ENCODE measurements at places on chromosomes 13 and 19.

DNA sequence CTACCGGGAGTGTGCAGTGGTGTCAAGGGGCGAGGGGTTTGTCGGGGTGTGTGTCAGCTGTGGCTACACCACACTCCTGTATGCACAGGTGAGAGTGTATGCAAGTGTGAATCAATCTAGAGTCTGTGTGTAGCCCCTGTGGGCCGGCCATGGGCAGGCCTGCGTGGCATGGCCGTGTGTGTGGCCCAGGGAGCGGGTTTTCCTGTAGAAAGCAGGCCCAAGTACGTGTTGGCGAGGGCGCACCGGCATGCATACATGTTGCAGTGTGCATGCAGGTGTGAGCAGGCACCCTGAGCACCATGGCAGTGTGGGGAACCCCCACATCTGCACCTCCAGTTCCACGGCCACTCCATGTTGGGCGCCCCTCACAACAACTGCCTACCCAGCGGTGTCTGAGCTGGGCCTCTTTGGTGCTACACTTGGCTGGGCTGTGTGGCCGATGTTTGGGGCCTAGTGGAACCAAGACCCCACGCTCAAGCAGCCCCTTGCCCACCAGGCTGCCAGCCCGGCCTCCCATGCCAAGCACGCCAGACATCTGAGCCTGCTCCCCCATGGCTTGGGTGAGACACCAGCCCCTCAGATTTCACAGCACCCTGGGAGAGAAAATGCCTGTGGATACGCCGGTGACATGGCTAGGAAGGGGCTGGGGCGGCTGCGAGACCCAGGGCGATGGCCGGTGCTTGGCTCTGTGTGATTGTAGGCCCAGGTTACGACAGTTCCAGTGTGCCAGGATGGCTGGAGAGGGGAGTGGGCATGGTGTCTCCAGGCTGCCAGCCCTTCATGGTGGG, 2.1 kb downstream of the NFIX start:
- DNase-seq: peak; percentile 52

DNA sequence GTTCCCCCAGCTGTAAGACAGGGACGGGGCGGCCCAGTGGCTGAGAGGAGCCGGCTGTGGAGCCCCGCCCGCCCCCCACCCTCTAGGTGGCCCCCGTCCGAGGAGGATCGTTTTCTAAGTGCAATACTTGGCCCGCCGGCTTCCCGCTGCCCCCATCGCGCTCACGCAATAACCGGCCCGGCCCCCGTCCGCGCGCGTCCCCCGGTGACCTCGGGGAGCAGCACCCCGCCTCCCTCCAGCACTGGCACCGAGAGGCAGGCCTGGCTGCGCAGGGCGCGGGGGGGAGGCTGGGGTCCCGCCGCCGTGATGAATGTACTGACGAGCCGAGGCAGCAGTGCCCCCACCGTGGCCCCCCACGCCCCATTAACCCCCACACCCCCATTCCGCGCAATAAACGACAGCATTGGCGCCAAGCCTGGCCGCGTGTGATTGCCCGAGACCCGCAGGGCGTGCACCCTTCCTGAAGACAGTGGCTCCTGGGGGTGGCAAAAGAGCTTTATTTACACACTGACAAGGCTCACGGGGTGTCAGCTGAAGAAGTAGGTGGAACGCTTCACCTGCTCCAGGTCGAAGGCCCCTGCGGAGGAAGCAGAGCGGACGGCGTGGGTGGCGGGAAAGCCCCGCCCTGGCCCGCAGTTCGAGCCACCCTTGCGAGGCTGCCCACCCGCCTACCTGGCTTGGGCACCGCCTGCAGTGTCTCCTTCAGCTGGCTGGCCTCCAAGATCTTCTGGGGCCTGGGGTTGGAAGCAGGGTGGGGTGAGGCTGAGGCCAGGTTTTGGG, 16.4 kb downstream of the POLRMT start:
- no peak for DNase-seq

DNA sequence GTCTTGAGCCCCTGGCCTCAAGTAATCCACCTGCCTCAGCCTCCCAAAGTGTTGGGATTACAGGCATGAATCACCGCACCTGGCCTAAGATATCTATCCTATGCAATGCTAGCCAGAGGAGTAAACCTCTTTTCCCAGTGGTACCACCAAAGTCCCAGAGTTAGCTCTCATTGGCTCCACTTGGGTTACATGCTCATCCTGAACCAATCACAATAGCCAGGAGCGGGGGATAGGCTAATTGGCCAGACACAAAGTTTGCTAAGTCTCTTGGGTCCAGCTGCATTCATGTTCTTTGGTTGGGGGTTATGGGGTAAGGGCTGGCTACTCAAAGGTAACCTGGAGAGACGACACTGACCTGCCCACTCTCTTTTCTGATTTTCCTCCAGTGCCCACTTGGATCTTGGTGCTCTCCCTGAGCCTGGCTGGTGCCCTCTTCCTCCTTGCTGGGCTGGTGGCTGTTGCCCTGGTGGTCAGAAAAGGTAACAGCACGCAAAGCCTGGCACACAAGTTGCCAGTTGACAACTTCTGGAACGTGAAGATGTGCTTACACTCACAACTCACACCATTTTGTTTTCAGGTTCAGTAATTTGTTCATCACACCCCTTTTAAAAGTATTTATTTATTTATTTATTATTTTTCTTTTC, 7.8 kb downstream of the C19orf38 start:
- peak; percentile 64 for DNase-seq

DNA sequence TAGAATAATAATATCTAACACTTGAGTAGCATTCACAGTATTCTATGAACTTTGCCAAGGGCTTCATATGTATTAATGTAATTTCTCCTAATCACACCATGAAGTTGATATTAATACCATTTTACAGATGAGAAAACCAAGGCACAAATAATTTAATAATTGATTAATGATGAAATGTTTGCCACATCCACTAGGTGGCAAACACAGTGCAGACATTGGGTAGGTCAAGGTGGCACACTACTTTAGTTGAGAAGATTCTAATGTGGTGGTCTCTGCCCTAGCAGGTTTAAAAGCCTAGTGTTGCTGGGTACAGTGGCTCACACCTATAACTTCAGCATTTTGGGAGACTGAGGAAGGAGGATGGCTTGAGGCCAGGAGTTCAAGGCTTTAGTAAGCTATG, 412.4 kb downstream of the SUCLA2 start:
- peak; percentile 6 for DNase-seq

DNA sequence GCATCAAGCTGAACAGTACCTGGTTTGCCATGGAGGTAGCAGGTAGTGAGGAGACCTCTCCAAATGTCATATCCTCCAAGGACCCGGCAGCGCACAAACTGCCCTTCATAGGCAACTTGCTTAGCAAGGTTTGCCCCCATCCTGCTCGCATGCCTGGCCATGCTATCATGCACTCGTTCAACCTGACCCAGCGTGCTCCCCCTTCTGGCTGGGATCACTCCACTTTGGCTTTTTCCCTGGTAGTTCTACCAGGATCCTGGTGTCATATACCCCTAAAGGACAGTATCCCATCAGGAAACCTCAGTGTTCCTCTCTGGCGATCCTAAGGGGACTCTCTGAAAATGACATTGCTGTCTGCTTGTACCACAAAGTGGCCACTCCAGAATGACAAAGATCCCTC, 38.6 kb upstream of the ZNF30 start:
- peak; percentile 17 for DNase-seq

- DNase-seq: no peak
These were observed 19.2 kb downstream of the AXL start for GRCh38 chr19:41238244-41238643.

DNA sequence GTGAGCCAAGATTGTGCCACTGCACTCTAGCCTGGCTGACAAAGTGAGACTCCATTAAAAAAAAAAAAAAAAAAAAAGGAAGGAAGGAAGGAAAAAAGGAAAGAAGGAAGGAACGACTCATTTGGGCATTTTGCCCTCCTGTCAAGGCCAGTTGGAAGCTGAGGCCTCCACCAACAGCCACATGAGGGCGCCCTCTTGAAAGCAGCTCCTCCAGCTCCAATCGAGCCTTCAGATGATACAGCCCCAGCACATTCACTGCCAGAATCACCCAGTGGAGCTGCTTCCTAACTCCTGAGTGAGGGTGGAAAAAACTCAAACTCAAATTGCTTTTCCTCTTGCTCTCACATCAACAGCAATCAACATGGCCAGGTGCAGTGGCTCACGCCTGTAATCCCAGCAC, 40.9 kb downstream of the GNG7 start:
- no peak for DNase-seq

GRCh38 chr13:42766016-42766415, 15.4 kb upstream of the FAM216B start:
- no peak for DNase-seq

DNA sequence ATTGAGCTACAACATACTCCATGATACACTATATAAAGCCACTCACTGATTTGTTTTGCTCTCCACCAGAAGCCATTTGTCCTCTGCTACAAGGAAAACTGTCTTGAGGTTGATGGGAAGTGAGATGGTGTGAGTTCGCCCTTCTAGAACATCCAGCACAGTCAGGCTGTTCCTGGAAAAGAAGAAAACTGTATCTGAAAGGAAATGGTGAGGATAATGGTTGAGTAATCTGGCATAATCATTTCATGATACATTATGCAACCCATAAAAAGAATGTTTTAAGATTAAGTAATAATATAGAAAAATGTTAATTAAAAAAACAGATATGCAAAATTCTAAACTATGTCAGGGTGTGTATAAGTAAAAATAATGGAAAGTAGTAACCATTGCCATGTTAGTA, 233.9 kb downstream of the RGCC start:
- no peak for DNase-seq

- peak; percentile 94 for DNase-seq
These were observed 6.3 kb downstream of the ERICH4 start for GRCh38 chr19:41449079-41449864.

GRCh38 chr19:30596813-30597399, 224.7 kb downstream of the ZNF536 start:
- peak; percentile 64 for DNase-seq

DNA sequence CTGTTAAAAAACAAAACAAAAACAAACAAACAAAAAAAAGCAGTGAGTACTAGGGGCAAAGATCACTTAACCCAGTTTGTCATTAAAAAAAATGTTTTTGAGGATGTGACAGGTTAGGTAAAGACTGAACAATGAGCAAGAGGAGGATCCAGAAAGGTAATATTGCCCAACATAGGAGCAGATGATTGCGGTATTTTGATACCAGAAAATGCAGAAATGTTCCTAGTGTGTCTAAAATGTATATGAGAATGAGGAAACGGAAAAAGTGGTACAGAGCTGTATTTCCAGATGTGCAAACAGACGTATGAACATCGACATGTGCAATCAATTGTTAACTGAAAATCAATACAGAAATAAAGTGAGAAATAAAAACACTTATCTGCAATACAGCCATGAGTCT, 4.9 kb upstream of the LILRA4 start:
- DNase-seq: no peak

GRCh38 chr19:27734496-27735220, 1478.3 kb downstream of the UQCRFS1 start:
- DNase-seq: no peak

- DNase-seq: peak; percentile 52
These were observed 33.2 kb downstream of the F2RL3 start for GRCh38 chr19:16921766-16922591.

GRCh38 chr19:35689836-35690235, 14.5 kb upstream of the ZBTB32 start:
- DNase-seq: no peak

- DNase-seq: peak; percentile 86
These were observed 722 bp downstream of the PKN1 start for GRCh38 chr19:14433554-14434501.

DNA sequence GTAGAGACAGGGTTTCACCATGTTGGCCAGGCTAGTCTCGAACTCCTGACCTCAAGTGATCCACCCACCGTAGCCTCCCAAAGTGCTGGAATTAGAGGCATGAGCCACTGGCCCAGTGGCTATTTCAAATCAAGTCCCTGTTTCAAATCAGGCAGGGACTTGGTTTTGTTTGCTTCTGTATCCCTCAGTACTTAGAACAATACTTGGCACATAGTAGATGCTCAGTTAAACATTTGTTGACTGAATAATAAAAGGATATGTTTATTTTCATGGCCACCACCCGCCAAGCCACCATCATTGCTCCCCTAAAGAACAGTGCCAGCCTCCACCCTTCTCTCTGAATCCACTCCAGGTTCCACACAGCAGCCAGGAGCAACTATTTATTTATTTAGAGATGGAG, 4.2 kb downstream of the RPS28 start:
- no peak for DNase-seq

- no peak for DNase-seq
These were observed 389.2 kb downstream of the EFNB2 start for GRCh38 chr13:106145997-106146864.

- no peak for DNase-seq
These were observed 195.8 kb downstream of the UQCRFS1 start for GRCh38 chr19:29016926-29017760.

- DNase-seq: no peak
These were observed 222.4 kb downstream of the DACH1 start for GRCh38 chr13:71644579-71644978.

- DNase-seq: peak; percentile 92
These were observed 5.8 kb upstream of the FCGRT start for GRCh38 chr19:49506575-49507105.

- DNase-seq: no peak
These were observed 16.1 kb upstream of the TTYH1 start for GRCh38 chr19:54399189-54399588.

DNA sequence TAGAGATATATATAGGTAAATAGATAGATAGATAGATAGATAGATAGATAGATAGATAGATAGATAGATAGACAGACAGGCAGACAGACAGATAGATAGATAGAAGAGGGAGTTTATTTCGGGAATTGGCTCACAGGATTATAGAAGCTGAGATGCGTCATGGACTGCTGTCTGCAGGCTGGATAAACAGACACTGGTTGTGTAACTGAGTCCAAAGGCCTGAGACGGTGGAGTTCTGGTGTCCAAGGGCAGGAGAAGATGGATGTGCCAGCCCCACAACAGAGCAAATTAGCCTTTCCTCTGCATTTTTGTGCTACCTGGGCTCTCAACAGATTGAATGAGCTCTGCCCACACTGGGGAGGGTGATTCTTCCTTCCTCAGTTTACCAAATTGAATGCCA, 2.7 kb downstream of the CYP4F3 start:
- DNase-seq: no peak

GRCh38 chr13:74158571-74159352, 24.6 kb upstream of the KLF12 start:
- no peak for DNase-seq

DNA sequence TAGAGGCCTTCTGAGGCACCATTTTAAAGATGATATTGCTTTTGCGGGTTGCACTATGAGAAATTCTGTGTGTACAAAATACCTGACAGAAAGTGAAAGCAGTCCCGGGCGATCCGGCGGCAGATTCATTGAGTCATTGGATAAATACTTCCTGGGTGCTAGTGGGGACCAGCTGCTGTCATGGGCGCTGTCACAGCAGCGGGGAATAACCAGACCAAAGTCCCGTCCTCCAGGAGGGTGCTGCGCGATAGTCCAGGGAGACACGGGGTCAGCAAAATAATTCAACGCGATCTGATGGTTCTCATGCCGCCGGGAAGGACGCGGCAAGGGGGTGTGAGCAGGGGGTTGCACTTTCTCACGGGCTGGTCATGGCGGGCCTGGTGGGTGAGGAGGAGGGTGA, 13.5 kb downstream of the ZFR2 start:
- no peak for DNase-seq
